SK-N-SH treated with all-trans-retinoic acid at 6 μM for 48 hours (cell line): ENCODE measurements at places on chromosomes 4 and X.

- ATAC-seq = no peak
Observed at GRCh38 chr4:82610041-82610440, 48.3 kb upstream of the TMEM150C start.

- ATAC-seq = no peak
Observed at GRCh38 chr4:25811374-25811690, 51.5 kb downstream of the SEL1L3 start.

GRCh38 chr4:54852602-54853001, 194.8 kb downstream of the KIT start:
- ATAC-seq = no peak

GRCh38 chrX:44042116-44042515, 68.9 kb upstream of the NDP start:
- ATAC-seq = no peak; the same call in 2 of the 3 replicates

- ATAC-seq = no peak
Observed at GRCh38 chr4:91116861-91117260, 989.7 kb downstream of the CCSER1 start.

DNA sequence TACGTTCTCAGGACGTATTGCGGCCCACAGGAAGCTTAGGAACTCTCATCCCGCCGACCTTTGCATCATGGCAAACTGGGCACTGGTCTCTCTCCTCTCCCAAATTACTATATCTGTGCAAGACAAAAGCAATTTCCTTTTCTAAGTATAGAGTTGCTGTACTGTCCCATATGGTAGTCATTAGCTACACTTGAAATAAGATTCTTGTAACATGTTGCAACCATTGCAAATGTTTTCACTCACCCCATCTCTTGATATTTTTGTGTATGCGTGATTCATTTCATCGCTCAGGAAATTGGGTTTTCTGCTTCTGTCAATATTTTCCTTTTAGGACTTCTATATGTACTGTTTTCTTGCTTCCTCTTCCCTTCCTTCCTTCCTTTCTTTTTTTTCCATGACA, 15.7 kb downstream of the ARMCX6 start:
- peak; percentile 66 for ATAC-seq
